ENCODE measurements at places on chromosomes 2 and 18.

DNA sequence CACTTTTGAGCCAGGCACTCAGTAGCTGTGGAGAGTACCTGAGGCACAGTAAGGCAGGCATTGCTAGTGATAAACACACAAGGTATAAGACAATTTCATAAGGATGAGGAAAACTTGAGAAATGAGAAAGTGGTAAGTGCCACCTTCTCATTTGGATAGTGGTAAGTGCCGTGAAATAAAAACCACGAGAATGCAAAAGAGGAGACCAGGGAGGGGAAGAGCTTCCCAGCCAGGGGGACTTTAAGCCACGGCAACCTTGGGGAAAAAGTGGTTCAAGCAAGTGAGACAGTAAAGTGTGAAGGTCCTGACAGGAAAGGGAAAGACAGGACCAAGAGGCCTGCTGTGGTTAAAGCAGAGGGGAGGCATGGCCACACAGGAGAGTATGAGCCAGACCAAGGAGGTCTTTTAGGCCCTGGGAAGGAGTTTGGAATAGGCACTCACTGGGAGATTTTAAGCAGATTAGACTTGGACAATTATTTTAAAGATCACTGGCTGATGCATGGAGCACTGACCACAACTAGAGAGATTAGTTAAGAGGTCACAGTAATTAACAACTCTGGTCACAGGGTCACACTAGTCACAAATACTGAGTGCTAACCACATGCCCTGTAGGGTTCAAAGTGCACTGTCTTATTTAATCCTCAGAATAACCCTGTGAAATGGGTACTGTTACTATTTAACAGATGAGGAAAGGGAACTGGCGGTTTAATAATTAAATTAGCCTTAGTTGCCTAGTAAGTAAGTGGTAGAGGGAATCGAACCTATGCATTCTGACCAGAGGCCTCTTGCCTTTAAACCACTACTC lies 50.1 kb downstream of the THOC1 start:
- DNase-seq = no peak

- DNase-seq = no peak
These were observed 9.5 kb upstream of the RNF103 start for GRCh38 chr2:86633155-86633651.

DNA sequence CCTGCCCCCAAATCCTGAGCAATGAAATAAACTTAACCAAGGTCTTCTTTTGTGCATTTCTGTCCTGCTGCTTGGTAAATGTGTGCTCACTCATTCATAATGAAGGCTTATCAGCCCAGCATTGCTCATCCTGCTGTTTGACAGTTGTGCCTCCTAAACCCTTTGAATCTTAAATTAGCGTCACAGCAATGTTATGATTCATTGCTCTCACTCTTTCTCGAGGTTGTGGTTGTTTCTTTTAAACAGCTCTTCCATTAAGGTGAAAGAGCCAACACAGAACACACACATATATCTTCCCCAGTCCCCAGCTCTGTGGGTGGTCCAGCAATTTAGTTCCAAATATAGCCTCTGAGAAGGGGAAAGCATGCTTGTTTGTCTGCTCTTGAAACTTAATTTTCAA lies 84.0 kb downstream of the EVA1A start:
- no peak for DNase-seq

GRCh38 chr2:159175182-159175581 lies 111.3 kb downstream of the WDSUB1 start:
- DNase-seq = no peak

- DNase-seq = no peak
These were observed 612.6 kb upstream of the CDH2 start for GRCh38 chr18:28789502-28789901.

GRCh38 chr18:27713037-27713737 lies 463.7 kb downstream of the CDH2 start:
- no peak for DNase-seq

- no peak for DNase-seq
These were observed 57.3 kb downstream of the SH3BP4 start for GRCh38 chr2:235009081-235009480.

GRCh38 chr2:235945608-235946140 lies 222.5 kb downstream of the GBX2 start:
- no peak for DNase-seq

DNA sequence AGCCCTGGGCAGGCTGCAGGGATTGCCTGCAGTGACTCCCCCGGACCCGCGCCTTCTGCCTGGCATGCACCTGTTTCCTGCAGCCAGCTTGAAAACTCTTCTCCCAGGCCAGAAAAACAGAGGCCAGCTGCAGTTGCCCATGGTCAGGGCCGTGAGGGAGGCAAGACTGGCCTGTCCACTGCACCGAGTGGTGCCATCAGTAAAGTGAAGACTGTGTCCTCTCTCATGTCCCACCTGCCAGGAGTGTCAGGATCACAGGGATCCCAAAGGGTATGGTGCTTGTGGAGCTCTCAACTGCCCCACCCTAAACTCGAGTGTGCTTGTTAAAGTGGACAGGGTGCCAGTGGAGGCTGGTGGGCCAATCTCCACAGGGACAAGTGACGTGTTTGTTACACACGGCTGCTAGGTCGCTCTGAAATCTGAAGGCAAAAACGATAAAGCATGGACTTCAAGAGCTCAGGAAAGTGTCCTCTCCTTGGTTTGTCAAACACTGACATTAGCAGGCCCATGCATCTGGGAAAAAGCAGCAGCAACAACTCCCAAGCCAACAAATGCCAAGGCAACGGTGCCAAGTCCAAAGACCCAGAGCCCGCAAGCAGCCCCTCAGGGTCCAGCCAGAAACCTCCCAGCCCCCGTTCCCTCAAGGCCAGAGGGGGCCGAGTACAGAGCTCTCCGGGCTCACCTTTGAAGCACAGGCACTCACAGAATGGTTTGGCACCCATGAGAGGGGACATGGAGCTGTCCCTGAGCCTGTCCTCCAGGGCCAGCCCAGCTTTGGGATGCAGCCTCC lies 213.2 kb downstream of the HDAC4 start:
- DNase-seq = peak; percentile 10

DNA sequence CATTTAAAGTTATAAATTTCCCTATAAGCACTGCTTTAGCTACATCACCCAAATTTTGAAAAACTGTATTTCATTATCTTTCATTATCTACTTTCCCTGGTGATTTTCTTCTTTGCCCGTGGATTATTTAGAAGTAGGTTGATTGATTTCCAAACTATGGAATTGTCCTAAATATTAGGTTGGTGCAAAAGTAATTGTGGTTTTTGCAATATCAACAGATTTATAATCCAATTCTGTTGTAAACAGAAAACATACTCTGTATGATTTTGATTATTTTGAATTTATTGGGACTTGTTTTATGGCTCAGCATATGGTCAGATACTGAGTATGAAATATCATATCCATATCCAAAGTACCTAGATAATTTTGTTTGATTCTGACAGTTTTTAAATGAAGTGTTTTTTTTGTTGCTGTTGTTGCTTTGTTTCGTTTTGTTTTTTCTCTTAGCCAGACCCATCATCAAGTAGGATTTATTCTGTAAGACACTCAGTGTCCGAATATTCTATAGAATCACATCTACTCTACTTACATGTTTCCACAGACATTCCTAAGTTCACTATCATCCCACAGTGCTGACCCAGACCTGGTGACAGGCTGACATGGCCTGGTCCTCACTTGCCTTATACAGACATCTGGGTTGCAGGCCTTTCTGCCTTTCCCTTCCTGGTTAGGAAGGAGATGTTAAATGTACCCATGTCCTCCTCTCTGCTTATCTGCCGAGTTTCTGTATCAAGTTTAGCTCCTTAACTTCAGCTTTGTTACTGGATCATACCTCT lies 2.1 kb upstream of the TRABD2A start:
- no peak for DNase-seq

DNA sequence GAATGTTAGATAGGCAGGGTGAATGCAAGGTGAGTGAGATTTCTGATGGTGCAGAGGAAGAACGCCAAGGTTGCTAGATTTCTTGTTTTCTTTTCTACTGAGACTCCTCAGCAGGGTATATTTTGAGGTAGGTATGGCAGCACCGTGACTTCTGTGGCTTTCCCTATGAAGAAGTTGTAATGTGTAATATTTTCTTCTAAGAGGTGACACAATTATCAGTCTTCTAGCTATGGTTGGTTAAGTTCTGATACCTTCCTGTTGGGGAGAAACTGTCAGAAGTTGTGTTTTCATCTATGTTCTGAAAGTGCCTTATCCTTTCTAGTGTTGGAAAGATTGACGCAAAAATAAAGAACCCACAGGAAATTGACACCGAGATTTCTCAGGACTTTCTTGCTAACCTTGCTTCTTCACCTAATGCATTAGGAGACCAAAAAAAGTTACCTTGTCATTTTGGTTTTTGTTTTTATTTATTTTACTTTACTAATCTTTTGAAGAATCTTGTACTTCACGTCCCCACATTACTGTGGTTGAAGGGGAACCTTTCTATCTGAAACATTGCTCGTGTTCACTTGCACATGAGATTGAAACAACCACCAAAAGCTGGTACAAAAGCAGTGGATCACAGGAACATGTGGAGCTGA lies 11.9 kb downstream of the IL18R1 start:
- DNase-seq = no peak
